ENCODE measurements at places on chromosomes 6 and 20.

GRCh38 chr6:135830452-135830881 lies 21.0 kb upstream of the PDE7B start:
- DNase-seq, result no peak

DNA sequence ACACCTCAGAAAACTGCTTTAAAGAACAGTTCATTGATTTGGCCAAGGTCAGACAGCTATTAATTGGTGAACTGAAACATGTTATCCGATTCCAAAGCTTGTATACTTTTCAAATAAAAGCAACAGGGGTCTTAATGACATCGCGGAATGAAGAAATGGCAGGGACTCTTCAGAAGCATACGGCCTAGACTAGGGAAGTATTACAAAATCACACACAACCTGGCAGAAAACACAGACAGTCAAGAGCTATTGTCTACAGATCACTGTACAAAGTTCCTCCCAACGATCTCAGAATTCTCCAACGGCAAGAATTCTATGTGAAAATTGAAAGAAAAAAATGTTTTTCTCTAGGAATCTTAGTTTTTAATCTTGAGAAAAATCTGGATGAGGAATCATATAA lies 105.5 kb downstream of the PTPRK start:
- no peak for DNase-seq

- no peak for DNase-seq
Measured at GRCh38 chr20:61940491-61940890, 125.2 kb downstream of the TAF4 start.

DNA sequence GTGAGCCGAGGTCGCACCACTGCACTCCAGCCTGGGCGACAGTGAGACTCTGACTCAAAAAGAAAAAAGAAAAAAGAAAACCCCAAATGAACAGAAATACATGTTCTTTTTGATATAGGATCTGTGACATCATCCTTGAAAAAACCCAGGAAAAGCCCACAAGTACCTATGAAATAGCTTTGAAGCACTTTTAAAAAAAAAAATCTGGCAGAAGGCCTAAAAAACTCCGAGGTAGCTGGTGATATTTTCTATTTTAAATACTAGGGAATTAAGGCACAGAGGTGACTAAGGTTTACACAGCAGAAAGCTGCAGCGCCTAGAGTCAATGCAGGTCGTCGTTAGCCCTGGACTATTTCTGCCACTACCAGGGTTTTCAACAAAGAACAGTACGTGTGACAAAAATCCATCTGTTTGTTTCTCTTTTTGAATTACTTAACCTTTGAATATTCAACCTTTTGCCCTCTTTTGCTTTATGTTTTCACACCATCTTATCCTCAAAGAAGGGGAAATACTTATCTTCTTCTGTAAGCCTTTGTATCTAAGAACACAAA lies 39.4 kb upstream of the EEF1A1 start:
- DNase-seq, result no peak

DNA sequence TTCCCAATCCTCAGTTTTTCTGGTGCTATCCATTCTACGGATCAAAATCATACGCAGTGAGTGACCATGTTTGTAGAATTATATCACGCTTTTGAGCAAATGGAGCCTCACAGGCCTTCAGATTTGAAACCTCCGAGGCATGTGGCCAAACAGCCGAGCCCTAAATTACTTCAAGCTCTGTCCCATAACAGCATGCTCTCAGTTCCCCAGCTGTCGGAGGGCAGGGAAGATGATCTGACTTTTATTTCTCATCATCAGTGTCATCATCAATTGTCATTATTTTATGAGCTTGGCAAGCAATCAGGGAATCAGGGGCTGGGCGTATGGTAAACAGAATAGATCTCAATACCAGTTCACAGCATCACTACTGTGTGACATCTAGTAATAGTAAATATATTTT lies 73.2 kb downstream of the PSMG4 start:
- no peak for DNase-seq

DNA sequence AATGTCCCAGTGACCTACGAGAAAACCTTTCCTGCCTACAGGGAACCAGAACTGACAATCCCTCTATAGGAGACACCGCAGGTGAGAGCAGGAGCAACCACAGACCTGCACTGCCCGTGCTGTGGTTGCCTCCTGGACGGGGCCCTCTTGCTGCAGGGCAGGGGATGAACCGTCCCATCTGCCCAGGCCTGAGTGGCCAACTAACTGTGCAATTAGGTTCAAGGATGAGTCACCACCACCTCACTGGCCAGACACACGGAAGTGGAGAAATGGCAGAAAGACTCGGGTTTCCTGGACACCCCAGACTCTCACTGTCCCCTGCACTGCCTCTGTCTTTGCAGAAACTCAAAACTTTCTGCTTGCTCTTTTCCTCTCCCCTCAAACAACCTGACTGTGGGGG lies 13.8 kb upstream of the HLA-G start:
- no peak for DNase-seq

DNA sequence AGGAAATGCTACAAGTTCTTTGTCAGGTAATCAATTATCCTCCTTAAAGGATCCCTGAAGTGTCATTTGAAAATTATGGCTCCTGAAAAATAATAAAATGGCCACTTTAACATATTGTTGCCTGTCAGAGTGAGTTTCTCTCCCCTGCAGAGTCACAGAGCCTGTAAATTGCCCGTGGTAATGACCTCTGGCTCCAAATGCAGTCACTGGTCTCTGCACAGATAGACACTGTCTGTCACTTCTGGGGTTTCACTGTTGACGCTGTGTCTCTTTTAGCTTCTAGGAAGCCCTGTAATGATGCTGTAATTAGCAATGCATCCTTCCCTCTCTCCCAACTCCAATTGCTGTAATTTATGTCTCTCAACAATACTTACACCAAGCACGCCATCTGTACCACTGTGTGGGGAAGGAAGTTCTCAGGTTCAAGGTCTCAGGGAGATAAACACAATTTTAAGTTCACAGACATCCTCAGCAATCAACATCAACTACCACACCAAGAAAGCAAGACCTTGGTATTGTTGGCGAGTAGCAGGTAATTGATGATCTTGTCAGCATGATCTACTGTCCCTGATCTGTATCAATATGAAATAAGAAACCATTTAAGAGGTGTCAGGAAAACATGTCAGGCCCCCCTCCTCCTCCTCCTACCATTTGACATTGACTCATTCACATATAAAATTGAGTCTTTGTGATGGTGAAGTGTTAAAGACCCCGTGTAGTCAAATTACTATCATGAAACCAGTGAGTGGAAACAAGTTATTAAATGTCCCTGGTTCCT lies 91.2 kb upstream of the SULF2 start:
- no peak for DNase-seq

DNA sequence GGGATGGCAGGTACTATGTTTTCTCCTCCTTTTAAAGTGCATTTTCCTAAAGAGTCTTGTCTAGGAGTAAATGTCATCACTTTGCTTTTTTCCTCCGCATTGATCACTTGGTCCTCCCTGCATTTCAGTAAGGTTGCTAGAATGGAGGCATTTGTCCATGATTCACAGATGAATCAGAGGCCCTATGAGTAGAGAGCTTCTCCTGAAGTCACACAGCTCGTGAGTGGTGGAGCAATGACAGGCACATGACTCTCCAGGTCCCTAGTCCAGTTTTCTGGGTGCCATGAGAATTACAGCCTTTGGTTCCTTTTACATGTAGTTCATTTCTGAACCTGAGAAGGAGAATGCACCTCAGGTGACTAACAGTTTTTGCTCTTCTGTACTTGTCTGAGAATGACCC lies 50.5 kb downstream of the HLA-A start:
- DNase-seq, result no peak

- DNase-seq, result peak; percentile 35
Measured at GRCh38 chr20:33490023-33490933, at the start of gene CBFA2T2. Gene CBFA2T2, plus strand, starts transcription at chr20:33490096. Its CDS starts 172 bp downstream, at chr20:33490268.

DNA sequence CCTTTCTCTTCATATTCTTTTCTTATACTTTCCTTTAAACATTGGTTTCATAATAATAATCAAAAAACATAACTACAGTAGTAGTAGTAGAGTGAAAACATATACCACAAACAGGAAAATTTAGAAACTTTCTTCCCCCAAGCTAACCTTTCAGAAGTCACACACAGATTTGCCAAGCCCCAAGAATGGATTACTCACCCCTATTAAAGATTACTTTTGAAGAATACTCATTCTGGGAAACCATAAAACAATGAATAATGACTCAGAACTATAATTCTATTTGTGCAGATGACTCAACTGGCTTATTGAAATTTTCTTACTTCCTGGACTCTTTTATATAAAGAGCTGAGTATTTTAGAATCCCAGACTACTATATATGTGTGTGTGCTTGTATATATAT lies 119.4 kb upstream of the GJE1 start:
- DNase-seq, result no peak

GRCh38 chr6:123589317-123589716 lies 47.4 kb downstream of the TRDN start:
- DNase-seq, result no peak

GRCh38 chr6:159151266-159151855 lies 17.8 kb upstream of the FNDC1 start:
- peak; percentile 27 for DNase-seq

GRCh38 chr20:32125506-32125905 lies 16.0 kb downstream of the TM9SF4 start:
- DNase-seq, result no peak

GRCh38 chr20:41143354-41143753 lies 6.0 kb downstream of the PLCG1 start:
- DNase-seq, result no peak

- DNase-seq, result no peak
Measured at GRCh38 chr6:157647261-157647915, 175.7 kb upstream of the SNX9 start.

Measured in activated T-cell treated with anti-CD3 and anti-CD28 coated beads for 4 hours (primary cell).